Inflammatory macrophage treated with lipopolysaccharide for 4 hours (primary cell): ENCODE measurements at places on chromosomes 1 and 21.
A peak's percentile ranks its signal among the peaks of the same experiment; 100 is the strongest.

GRCh38 chr1:163758977-163759670, 437.4 kb downstream of the NUF2 start:
- no peak for DNase-seq

GRCh38 chr1:150829751-150830150, 21.7 kb upstream of the CTSK start:
- no peak for DNase-seq

GRCh38 chr1:85824066-85824840, 116.0 kb upstream of the ZNHIT6 start:
- no peak for DNase-seq

DNA sequence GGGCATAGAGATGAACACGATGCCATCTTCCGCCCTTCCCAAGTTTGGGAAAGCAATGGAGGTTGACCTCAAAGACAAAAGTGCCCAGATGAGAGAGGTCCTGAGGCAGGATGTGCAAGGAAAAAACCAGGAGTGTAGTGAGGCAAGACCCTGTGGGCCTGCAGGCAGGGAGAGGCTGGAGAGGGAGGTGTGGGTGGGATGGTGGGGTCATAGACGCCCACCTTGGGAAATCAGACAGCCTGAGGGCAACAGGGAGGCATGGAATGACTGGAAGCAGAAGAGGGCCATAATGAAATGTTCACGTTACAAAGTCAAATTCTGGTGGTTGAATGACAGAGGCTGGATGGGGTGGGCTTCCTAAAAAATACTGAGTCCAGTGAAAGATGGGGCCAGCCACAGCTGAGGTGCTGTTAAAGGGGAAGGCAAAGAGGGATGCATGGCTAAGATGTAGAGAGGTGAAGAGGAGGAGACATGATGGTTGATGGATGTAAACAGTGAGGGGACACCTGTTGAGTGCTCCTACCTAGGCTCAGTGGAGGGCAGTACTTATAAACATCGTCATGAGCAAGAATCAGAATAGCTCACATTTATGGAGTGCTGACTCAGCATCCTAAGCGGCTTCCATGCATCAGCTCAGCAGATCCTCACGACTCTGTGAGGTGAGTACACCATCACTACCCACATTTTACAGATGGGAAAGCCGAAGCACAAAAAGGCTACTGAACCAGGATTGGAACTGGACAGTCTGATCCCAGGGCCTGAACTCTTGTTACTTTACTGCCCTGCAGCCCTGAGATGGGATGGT, 42.0 kb downstream of the GRIK3 start:
- DNase-seq, result no peak

GRCh38 chr1:170273291-170274130, 127.8 kb downstream of the NTMT2 start:
- DNase-seq, result no peak

DNA sequence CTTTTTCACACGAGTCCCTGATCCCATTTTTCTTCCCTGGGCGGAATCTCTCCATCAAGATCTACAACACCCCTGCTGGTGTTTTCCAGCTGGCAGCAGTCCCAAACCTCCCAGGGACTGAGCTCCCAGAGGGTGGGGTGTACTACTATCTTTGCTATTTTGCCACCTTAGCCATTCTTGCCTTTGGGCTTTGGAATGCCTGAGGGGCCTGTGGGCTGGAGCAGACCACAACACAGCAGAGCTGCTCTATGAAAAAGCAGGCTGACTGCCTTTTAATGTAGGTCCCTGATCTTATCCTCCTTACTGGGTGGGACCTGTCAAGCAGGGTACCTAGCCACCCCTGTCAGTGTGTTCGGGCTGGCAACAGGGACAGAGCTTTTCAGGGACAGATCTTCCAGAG, 91.9 kb downstream of the KCNT2 start:
- no peak for DNase-seq

- DNase-seq, result no peak
These were observed 67.6 kb downstream of the OLFML2B start for GRCh38 chr1:161956097-161956496.

DNA sequence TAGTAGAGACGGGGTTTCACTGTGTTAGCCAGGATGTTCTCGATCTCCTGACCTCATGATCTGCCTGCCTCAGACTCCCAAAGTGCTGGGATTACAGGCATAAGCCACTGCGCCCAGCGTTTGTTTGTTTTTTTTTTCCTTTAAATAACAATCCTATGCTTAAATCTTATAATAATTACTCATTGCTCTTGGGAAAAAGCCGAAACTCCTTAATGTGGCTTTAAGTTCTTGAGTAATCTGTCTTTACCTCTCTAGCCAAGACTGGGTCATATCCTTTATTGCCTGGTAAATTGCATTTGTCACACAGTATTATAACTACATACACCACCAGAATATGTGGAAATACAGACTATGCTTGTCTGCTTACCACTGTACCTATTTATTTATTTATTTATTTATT, 97.1 kb downstream of the MACF1 start:
- DNase-seq, result no peak

- DNase-seq, result no peak
These were observed 44.5 kb upstream of the EDN2 start for GRCh38 chr1:41528726-41529605.

DNA sequence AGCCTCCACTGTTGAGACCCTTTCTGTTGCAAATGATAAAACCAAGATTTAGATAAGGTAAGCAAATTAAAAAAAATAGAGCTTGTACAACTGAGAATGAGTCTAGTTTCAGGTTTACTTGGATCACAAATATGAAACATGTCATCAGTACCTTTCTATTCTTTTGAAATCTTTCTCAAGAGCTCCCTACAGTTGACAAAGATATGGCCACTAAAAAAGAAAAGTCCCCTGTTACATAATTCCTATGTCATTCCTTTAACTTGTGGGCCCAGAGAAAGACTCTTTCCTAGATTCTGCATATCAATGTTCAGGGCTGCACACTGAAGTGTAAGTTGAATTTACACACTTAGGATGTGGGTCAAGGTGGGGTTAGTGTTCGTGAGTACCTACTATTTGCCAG, 168.1 kb downstream of the PLA2G4A start:
- peak; percentile 65 for DNase-seq

GRCh38 chr1:33927721-33928120, 63.8 kb downstream of the HMGB4 start:
- DNase-seq, result no peak

GRCh38 chr1:25616095-25616986, at the start of gene MAN1C1:
TSS of gene MAN1C1 (plus strand) at chr1:25616791. CDS start at chr1:25617798, 1,007 bp downstream.
- peak; percentile 77 for DNase-seq
